Activated T-cell treated with anti-CD3 and anti-CD28 coated beads for 24 hours (primary cell): ENCODE measurements at places on chromosomes 3 and 15.

DNA sequence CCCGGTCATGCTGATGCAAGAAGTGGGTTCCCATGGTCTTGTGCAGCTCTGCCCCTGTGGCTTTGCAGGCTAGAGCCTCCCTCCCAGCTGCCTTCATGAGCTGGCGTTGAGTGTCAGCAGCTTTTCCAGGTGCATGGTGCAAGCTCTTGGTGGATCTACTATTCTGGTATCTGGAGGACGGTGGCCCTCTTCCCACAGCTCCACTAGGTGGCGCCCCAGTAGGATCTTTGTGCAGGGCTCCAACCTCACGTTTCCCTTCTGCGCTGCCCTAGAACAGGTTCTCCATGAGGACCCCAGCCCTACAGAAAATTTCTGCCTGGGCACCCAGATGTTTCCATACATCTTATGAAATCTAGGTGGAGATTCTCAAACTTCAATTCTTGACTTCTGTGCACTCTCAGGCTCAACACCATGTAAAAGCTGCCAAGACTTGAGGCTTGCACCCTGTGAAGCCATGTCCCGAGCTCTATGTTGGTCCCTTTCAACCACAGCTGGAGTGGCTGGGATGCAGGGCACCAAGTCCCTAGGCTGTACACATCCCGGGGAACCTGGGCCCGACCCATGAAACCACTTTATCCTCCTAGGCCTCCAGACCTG, 238.4 kb upstream of the MDFIC2 start:
- DNase-seq = peak; percentile 72

- no peak for DNase-seq
These were observed 56.1 kb upstream of the SKIL start for GRCh38 chr3:170301405-170301804.

DNA sequence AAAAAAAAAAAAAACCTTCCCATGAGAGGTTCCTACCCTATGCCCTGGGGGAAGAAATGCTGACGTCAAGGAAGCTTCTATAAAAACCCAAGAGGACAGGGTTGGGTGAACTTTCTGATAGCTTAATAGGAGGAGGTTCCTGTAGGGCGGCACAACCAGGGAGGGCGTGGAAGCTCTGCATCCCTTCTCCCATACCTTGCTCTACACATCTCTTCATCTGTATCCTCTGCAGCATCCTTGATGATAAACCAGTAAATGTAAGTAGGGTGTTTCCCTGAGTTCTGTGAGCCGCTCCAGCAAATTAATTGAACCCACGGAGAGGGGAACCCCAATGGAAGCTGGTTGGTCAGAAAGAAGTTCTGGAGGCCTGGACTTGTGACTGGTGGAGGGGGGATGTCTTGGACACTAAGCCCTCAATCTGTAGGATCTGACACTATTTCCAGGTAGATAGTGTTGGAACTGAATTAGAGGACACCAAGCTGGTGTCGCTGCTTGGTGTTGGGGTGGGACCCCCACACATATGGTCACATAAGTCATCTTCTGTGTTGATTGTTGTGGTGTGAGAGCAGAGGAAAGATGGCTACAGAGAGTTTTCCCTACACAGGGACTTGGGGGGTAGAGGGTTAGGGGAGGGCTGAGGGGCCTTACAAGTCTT, 91.5 kb downstream of the ST6GAL1 start:
- DNase-seq = no peak

- no peak for DNase-seq
These were observed 225.4 kb upstream of the SOX2 start for GRCh38 chr3:181486141-181486885.

GRCh38 chr3:148190441-148190990, 507.2 kb upstream of the AGTR1 start:
- DNase-seq = no peak

- DNase-seq = no peak
These were observed 58.0 kb upstream of the CRTC3 start for GRCh38 chr15:90471769-90472168.

DNA sequence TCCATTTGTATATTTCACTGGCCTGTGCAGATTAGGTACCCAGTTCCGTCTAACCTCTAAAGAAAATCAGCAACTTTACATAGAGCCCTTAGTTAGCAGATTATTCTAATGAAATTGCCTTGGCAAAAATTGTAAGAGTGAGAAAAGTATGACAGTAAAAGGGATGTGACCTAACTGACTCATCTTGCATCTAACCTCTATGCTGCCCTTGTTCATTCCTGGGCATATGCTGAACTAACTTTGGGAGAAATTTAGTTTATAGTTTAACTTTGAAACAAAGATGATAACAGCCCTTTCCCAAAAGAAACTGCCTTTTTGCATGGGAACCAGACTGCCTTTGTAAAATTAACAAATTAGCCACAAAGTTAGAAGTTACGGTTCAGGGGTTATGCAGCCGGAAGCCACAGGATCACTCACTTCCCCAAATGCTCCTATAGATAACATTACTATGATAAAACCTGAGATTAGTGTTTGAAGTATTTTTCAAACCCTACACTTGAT, 839.8 kb upstream of the ALCAM start:
- DNase-seq = no peak

GRCh38 chr15:68055224-68055705, 1.1 kb downstream of the PIAS1 start:
- peak; percentile 59 for DNase-seq

GRCh38 chr15:88401251-88401995, 65.8 kb downstream of the MRPL46 start:
- no peak for DNase-seq

DNA sequence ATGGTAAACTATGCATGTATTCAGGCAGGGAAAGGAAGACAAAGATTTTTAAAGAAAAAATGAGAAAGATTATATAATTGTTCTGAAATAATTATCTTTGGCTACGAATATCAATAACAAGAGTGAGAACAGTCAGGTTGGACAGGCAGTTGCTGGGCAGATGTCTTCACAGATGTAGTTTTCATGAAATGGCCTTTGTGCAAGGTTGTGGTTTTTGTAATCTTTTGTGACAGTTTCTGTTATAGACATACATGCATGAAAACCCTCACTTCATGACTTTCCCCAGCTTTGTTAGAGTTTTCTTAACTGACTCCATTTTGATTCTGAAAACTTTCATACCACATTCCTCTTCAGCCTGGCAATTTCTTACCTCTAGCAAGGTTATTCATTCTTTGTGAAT, 34.9 kb upstream of the SLC25A36 start:
- DNase-seq = no peak

- peak; percentile 55 for DNase-seq
These were observed 72.1 kb downstream of the IL1RAP start for GRCh38 chr3:190585805-190586630.

DNA sequence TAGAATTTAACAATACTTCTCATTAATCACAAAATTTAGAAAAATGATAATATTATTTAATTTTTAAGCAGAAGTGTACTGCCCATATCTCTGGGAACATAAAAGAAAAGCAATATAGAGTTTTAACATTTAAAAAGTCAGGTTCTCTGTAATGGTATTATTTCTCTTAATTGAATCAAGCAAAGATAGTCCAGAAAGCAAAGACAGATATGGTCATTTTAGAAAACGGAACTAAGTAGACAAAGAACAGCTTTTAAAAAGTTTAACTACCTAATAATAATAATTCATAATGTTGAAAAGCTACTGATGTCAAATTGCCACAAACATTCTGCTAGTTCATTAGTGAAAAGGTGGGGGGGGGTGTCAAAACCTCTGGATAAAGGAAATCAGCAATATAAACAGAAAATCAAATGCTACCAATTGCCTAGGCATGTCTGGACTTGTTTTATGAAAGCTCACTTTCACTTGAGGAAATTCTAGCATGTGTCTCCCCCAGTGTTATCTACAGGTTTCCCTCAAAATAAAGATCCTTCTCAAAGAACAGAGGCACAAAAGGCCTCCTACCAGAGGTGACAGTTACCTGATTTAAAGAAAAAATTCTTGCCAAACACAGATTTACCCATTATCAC, 1.7 kb downstream of the ZMAT3 start:
- DNase-seq = no peak

DNA sequence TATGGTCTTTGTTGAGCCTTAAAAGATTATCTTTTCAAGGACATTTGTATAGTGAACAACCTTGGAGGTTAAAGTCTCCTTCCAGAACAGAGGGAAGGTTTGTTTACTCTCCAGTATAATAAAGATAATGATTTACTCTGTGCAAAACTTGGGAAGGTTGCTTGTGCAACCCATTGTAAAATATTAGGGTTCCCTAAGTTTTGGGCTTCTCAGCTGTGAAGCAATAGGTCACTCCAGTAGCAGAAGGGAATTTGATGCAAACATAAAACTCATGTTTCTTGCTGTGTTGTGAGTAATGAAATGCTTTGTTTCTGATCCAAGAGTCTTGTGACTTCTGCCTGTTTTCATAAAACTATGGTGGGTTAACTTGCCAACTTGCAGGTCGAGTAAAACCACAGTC, 177.5 kb downstream of the SUCNR1 start:
- no peak for DNase-seq

GRCh38 chr15:32659340-32660155, 18.0 kb downstream of the SCG5 start:
- no peak for DNase-seq

- DNase-seq = no peak
These were observed 57.5 kb downstream of the HOMER2 start for GRCh38 chr15:82894971-82895520.

DNA sequence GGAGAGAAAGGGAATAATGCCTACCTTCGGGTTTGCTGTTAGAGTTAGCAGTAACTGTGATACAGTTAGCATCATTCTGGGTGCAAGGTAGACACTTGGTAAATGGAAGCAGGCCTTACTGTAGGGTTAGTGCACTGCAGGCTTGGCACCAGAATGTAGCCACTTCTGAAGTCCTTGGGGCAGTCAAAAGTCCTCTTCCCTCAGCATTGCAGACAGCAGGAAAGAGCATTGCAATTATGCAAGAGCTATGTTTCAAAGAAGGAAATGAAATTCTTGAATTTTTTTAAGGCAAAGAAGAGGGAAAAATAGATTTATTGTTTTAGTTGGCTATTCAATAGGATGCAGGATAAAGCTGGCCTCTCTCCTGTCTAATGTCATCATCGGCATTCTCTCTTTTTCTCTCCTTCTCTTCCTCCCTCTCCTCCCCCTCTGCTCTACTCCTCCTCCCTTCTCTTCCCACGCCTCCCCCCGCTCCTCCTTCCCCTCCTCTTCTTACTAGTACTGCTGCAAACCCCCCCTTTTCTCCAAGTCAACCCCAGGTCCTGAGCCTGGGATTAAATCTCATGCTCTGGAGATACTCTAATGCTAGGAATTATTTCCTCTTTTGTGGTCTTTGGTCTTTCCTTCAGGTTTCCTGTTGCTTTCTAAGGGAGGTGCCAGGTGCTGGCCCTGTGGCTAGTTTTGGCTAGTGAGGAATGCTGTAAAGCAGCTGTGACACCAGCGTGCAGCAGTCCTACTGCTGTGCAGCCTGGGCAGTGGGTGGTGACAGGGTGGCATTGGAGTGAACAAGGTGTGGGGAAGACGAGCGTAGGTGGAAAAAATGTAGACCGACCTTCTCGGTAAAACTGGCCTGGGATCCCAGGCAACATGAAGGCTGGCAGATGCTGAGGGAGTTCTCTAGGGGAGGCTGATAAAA, 21.7 kb downstream of the EEFSEC start:
- no peak for DNase-seq

DNA sequence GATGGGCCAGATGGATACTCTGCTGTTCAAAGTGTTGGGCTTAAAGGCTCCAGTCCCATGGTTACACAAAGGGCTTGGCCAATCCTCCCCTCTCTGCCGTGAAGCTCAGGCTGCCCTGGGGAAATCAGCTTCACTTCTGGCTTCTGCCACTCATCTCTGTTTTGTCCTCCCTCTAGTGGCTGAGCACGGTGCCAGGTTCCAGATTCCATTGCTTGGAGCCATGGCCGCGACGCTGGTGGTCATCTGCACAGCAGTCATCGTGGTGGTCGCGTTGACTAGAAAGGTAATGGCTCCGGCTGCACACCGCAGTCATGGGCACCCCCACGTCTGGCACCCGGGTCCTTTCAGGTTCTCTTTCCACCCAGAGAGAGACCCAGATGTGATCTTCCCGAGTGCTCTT, 5.6 kb downstream of the TIGIT start:
- DNase-seq = no peak

GRCh38 chr15:33860754-33861153, 107.5 kb upstream of the CHRM5 start:
- DNase-seq = no peak

- DNase-seq = no peak
These were observed 1.1 kb downstream of the OR4F6 start for GRCh38 chr15:101804375-101804774.

DNA sequence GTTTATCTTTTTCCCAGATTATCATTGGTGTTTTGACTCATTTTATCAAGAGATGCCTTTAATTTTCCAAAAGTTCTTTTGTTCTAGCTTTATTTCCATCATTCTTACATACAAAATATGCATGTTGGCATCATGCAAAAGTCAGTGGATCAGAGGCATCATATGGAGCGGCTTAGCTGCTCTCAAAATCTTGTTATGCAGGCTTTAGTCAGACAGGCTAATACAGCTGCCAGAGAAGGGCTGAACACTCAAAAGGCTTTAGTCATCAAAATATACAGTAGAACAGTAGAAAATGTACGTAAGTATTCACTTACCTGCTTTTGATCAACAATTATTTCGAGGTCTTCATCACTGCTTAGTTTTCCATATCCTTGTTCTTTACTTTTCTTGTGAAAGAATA, 65.5 kb downstream of the PEX5L start:
- DNase-seq = no peak

DNA sequence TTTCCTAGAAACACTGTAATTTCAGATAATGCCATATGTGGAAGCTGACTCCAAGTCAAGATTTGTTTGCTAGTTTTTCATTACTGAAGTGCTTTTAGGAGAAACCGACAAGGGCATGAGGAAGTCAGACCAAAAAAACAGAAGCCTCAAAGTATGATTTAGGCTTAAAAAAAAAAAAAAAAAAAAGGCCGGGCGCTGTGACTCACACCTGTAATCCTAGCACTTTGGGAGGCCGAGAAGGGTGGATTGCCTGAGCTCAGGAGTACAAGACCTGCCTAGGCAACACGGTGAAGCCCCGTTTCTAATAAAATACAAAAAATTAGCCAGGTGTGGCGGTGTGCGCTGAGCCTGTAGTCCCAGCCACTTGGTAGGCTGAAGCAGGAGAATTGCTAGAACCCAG, 11.6 kb downstream of the RPL15 start:
- no peak for DNase-seq

- no peak for DNase-seq
These were observed 1.2 kb upstream of the TMEM158 start for GRCh38 chr3:45227071-45227820.

DNA sequence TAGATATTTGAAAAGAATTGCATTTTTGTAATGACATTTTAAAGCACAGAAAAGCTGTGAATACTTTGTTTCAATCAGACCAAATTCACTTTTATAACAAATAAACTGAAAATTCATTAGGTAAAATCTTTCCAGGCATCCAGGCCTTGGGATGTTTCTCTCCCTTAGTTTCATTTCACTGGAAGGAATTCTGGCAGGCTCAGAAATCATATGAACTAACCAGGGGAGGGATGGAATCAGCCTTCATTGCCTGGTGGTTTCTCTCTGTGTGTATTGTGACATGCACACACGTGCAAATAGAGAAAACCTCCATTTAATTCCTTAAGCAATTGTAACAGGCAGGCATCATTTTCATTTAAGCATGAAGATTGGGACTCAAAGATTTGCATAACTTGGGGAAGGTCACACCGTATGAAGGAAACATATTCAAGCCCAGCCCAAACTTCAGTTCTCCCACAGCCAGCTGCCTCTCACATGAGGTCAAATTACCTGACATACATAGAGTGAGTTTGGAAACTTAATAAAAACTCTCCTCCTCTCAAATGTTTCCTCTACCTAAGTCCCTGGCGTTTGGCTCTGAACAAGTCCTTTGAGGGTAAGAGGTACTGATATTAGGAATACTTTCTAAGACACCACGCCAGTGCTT, 376.1 kb upstream of the MCTP2 start:
- no peak for DNase-seq
